ENCODE measurements at places on chromosomes 2 and 18. TPM values are rescaled to one million over a fixed set of nuclear protein-coding genes. Genes with fewer than 3 reads are reported as not detected.

Gene FBXO15
- total RNA-seq: 4.1 TPM

Gene KCTD18
- total RNA-seq: 12.6 TPM

DNA sequence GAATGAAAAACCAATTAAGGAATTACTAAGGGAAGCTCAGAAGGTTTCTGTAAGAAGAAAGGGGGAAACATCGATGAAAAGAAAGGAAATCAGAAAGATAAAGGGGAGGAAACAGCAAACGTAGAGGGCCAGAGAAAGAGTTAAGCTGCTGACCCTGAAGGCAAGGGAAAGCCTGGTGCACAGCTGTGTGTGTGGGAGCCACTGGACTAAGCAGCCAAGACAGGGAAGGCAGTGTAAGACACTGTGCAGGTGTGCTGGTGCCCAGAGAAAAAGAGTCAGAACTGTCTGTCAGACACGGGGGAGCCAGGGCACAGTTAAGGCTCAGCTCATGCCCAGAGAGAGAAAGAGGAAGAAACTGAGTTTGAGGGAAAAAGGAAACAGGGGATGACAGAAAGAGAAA is 104.0 kb downstream of the HIBCH start:
- no peak for DNase-seq

DNA sequence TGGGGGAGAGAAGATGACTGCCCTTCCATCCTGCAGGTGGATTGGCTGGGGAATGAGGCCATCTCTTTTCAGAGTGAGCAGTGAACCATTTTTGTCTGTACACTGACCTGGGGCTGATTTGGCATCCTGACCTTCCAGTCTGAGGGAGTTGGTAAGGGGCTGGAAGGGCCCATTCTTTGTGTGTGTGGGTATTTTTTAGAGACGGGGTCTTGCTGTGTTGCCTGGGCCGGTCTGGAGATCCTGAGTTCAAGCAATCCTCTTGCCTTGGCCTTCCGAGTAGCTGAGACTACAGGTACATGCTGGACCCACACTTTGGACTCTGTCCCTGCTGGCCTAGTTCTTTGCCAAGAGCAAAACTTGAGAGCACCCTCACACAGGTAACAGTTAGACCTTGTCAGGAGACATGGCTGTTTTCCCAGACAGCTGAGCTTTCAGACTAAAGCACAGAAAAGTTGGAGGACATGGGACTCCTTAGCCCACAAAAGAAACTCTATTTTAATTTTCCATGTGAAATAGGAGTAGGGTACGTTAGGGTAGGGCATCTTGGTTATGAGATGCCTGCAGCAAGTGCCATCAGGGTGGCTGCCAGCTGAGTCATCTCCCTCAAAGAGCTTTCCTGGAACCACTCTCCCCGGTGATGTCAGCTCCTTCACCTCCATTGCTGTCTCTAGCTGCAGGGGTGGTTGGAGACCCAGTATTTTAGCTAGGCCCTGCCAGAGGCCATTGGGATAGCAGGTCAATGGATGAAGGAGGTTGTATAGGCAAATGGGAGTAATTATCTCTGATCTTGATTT is 60.7 kb downstream of the DGKD start:
- DNase-seq: no peak

- DNase-seq: no peak
Measured at GRCh38 chr18:37956902-37957301, 391.3 kb upstream of the CELF4 start.

Gene PRSS56
- total RNA-seq: under 0.01 TPM
